Cardiac atrium fibroblast (primary cell): ENCODE measurements at places on chromosomes 7 and 10. TPM values are rescaled to one million over a fixed set of nuclear protein-coding genes. Genes with fewer than 3 reads are reported as not detected.

The HELLS gene
- total RNA-seq = 7.8 and 20.9 TPM in 2 replicates

The IFRD1 gene
- total RNA-seq = 29.1 and 42.3 TPM in 2 replicates

The GAD2 gene
- total RNA-seq = not detected in 2 replicates

The GJD4 gene
- total RNA-seq = not detected in 2 replicates

The TMEM130 gene
- total RNA-seq = 0.97 and 1.1 TPM in 2 replicates

The HACD1 gene
- 7.4 and 12.8 TPM in 2 replicates for total RNA-seq

The SNCG gene
- 5.3 and 11.4 TPM in 2 replicates for total RNA-seq

The SPDYE5 gene
- not detected in 2 replicates for total RNA-seq

The NUTM2B gene
- total RNA-seq = 0.16 and 0.18 TPM in 2 replicates

The ERVW-1 gene
- total RNA-seq = not detected in 2 replicates

The RBP4 gene
- 2.1 TPM in 1 of 2 replicates, not detected in the other for total RNA-seq

The C7orf57 gene
- not detected in 2 replicates for total RNA-seq

The PMS2 gene
- total RNA-seq = 9.6 and 11.0 TPM in 2 replicates

The STEAP1 gene
- 29.4 and 72.7 TPM in 2 replicates for total RNA-seq

The HOXA9 gene
- not detected in 2 replicates for total RNA-seq

The NPFFR1 gene
- total RNA-seq = not detected in 2 replicates

The SFTPA1 gene
- not detected in 2 replicates for total RNA-seq

The OR6V1 gene
- total RNA-seq = not detected in 2 replicates

The DNAJC30 gene
- 4.1 and 4.7 TPM in 2 replicates for total RNA-seq

The TCERG1L gene
- not detected in 2 replicates for total RNA-seq

The GTF2I gene
- 113 and 119 TPM in 2 replicates for total RNA-seq

The NAT16 gene
- not detected in 2 replicates for total RNA-seq

The ADCY1 gene
- 0.36 and 0.49 TPM in 2 replicates for total RNA-seq

The IGFBP1 gene
- total RNA-seq = 5.8 and 12.8 TPM in 2 replicates

The WNT2 gene
- not detected in 2 replicates for total RNA-seq

The UNCX gene
- total RNA-seq = not detected in 2 replicates

The OR2A5 gene
- not detected in 2 replicates for total RNA-seq

The GBX1 gene
- total RNA-seq = not detected in 2 replicates

The MAT1A gene
- total RNA-seq = not detected in 2 replicates

The MCM10 gene
- total RNA-seq = 2.2 and 2.6 TPM in 2 replicates
